ENCODE measurements at places on chromosomes 6 and 20. TPM values are rescaled to one million over a fixed set of nuclear protein-coding genes. Genes with fewer than 3 reads are reported as not detected.

The TRIM15 gene
- not detected for polyA plus RNA-seq

The NRSN1 gene
- 1.4 TPM for polyA plus RNA-seq

The RBBP8NL gene
- 2.7 TPM for polyA plus RNA-seq

GRCh38 chr20:62860924-62861691, 514 bp downstream of the TCFL5 start:
- DNase-seq, result no peak

DNA sequence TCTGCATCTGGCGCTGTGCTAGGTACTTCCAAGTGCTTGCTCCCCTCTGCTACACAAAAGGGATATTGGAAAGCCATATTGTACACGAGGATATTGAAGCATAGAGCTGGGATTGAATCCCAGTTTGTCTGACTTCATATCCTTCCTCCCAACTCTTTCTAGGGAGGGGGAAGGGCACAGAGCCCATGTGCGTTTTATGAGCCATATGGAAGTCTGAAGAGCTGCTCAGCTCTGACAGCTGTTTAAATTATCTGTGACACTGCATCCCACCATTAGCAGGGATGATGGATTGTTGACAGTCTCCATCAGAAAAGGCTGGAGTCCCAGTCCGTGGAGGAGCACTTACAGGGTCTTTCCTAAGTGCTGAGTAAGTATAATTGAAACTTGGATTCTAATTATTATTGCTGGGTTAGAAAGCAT, 18.4 kb downstream of the TIAM2 start:
- DNase-seq, result no peak

DNA sequence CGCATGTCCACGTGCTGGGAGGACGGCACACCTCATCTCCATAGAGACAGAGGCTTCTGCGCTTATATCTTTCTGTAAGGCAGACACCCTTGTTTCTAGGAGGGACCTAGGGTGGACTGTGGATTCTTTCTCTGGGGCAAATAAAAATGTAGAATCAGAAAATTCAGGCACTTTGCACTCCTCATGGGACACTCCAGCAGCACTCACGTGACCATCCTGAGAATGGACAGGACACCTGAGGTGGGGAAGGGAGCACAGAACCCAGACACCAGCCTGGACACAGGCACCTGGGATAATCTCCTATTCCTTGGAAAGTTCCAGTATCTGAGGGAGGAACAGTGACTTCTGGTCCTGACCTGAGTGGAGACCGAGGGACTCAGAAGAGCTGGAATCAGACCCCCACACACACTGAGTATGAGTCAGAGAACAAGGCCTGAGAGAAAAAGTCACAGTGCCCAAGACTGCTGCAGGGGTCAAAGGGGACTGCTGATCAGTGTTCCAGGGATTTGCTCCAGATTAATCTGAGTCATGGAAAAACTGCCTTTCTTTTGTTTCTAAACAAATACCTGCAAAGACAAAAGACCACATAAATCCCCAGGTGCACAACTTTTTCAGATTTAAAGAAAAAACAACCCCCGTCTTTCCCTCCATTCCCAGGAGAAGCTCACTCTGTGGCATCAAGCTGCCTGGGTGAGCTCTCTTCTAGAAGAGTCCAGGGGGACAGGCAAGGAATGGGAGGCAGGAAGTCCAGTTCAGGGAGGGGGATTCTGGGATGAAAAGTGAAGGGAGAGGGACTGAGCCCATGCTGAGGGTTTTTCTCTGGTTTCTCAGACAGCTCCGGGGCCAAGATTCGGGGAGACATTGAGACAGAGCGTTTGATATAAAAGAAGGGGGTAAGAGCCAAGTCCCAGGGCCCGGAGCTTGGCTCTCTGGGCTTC, 35.6 kb upstream of the MICB start:
- no peak for DNase-seq

DNA sequence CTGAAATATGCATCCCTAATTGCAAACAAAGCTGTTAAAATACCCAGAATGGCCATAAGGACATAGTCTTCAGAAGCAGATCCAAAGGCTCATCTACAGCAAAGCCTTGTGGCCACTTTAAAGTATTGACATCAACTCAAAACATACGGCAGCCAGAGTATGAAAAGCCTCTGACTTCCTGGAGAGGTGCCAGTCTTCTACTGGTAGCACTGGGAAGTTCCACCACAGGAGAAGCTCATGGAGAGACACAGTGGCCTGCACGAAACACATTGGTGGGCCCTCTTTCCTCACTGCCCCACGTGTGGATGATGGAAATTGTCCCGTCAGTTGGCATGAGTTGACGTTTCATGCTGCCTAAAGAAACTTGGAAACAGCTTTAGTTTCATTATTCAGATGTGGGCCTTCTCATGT, 202.6 kb upstream of the HEY2 start:
- DNase-seq, result no peak

- no peak for DNase-seq
Measured at GRCh38 chr6:170317076-170317475, 10.5 kb downstream of the FAM120B start.

DNA sequence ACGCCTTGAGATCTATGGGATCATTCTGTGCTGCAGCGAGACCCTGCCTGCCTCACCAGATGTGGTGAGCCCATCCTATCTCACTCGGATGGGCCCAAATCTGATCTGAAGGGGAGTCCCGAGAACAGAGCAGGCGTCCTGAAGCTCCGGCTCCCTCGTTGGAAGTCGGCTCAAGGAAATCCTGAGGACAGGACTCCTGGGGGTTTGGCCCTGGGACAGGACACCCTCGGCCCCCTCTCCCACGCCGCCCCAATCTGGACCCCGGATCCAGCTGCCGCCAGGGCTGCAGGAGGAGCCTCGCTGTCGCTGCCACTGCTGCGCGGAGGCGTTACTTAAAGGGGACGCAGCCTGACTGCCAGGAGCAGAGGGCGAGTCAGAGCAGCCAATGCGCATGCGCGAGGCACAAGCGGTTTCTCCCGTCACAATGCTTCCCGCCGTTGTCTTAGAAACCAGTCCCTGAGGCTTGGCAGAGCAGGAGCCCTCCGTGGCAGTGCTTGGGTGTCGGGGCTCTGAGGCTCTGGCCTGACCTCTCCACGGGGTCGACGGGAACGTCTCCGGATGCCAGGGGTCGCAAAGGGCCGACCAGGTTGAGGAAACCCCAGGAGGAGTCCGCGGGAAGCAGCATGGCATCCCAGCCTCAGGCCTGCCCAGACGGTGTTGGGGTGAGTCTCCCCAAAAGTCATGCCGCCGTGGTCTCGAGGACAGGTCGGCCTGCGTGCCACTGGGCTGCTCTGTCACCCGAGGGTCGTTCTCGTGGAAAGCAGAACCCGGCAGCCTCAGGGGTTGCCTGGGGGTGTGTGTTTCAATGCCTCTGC, 1567.8 kb upstream of the DEFB115 start:
- DNase-seq, result no peak

DNA sequence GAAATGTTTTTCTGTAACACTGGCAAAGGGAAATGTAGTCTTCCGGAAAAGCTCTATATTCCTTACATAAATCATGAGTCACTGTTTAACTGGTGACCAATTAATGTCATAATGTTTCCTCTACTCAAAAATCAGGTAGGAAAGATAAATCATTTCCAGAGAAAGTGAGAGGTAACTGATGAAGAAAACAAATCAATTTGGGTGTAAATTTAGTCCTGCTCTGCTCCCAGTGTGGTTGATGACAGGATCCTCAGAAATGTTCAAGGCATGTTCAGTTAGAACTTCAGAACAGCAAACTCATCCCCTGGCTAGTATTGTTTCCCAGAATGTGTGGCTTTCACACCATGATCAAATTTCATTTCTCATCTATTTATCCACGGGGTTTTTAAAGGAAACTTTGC, 38.8 kb upstream of the SPACA1 start:
- peak; percentile 14 for DNase-seq

Measured in renal pelvis (tissue), 12 donors.